Left colon (tissue), 2 donors: ENCODE measurements at places on chromosomes 5 and 9. TPM values are rescaled to one million over a fixed set of nuclear protein-coding genes. Genes with fewer than 3 reads are reported as not detected.

C1QTNF2 gene
- 0.56 TPM for total RNA-seq

GABRA1 gene
- total RNA-seq: not detected

SLC6A7 gene
- total RNA-seq: 13.2 TPM

FSTL4 gene
- 0.34 TPM for total RNA-seq

LCN1 gene
- not detected for total RNA-seq

DNA sequence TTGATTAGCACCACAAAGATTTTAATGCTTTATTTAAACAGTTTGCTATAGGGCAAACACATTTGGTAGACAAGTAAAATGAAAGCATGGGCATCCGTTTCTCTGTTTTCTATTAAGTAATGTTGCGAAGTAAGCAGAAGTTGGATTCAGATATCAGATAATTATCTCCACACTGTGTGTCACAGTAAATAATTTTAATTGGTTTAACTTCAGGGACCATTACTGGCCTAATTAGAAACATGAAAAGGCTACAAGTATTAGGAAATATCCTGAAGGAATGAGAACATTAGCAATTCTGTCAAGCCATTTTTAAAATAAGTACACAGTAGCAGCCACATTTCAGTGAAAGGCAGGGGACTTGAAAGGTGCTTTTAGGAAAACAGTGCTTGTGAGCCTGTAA, 975.4 kb downstream of the NR2F1-AS1 start:
- DNase-seq: no peak

GRCh38 chr5:91357806-91358205, 25.3 kb downstream of the ARRDC3 start:
- no peak for DNase-seq

DNA sequence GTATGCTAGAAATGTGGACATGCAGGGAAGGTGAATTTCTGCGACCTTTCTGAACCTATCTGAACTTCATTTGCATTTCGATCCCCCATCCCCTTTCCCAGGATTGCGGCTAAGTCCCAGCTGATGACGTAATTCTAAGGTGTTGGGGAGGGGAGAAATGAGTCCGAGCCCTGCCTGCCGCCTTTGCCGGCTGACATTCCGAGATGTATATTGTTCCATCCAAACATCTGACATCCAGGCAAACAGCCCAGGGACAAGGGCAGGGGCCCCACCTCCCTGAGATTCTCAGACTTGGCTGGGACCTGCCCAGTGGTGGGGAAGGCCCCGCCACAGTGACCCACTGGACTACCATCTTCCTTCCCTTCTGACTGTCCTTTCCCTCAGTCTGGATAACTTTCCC, 494.6 kb downstream of the ENC1 start:
- DNase-seq: no peak

DNA sequence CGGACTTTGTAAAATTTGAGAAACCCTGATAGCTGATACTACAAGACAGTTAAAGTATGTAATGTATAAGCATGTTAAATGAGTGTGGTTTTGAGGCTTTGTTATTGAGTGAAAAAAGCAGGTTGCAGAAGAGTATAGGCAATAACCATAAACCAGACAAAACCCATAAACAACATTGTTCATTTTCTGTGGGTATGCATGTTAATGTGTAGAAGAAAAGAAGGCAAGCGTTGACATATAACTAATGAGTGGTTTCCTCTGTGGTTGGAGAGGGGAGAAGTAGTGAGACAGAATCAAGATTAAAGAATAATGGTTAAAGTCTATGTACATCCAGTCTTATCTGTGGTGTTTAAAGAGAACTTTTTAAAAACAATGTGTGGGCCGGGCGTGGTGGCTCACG, 26.2 kb downstream of the RAD23B start:
- no peak for DNase-seq

- DNase-seq: peak; percentile 60
Observed at GRCh38 chr5:54309691-54310432, 511 bp downstream of the ARL15 start.

DNA sequence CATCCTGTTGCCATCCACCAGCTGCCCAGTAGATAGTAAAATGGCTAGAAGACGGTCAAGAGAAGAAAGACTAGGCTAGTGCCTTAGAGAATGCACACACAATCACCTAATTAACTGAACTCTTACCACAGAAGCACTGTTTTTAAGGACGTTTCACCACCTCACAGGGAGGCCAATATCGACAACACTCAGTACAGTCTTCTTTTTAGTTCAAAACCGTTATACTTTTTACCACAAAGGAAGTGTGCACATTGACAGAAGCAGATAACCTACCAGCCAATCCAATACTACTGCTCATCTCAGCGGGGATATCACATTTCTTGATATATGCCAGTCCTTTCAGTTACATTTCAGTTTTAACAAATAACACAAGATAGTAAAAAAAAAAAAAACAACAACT, 122.3 kb downstream of the GNAQ start:
- DNase-seq: no peak

GRCh38 chr5:7910738-7911428, 41.9 kb downstream of the MTRR start:
- DNase-seq: no peak

DNA sequence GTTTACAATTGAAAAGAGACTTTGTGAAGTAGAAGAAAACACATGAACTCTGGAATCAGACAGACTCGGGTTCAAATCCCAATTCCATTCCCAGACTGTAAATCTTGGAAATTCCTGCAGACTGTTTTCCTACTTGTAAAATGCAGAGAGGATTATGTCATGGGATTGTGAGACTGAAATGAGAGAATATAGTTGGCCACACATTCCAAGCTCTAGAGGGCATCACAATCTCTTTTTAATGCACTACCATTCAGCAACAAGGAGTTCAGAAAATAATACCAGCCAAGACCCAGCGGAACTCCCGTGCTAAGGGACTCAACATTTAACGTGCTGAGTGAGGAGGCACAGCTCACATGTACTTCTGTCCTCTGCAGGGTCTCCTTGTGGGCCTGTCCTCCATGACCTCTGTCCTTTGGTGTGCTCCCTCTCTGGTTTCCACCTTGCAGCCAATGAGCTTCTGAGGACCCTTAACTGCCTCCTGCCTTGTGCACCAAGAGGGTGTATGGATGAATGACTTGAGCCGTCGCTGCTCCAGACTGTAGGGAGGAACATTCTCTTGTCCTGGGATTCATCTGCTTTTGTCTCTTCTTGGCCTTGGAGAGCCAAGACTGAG, 263.5 kb downstream of the NTRK2 start:
- no peak for DNase-seq

DNA sequence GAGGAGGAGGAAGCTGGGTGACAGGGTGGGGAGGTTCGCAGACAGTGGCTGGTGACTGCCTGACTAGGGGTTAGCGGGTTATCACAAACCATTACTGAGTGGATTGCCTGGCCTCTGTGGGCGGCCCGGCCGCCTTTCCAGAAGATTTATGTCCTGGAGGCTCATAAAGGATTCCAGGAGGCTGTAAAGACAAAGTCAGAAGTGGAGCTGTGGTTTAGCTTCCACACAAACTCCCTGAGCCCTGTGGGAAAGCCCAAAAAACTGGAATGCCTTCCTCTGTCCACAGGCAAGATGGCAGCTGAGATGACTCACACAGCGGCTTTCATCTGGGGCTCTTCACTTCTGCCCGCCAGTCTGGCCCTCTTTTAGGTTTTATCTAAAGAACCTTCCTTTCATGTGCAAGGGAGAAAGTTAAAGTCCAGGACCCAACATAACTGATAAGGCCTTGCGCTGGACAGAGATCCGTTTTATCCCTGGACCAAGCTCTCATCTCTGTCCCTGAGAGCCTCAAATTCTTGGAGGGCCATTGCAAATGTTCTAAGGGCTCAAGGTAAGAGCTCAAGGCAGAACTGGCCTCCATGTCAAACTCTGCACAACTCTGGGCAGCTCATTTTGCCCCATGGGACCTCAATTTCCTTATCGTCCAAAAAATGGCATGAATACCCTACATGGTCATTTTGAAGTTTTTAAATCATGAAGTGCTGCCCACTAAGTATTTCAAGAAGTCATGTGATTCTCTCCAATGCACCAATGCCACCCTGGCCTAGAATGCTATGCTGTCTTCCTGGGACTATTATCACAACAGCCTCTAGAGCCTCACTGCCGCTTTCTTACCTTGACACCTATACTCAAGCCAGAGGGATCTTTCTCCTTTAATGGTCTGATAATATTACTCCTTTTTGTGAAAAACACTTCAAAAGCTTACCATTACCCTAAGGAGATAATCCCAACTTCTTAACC, 249.4 kb upstream of the TRIM32 start:
- no peak for DNase-seq

- DNase-seq: no peak
Observed at GRCh38 chr9:120040896-120041295, 539.1 kb downstream of the CDK5RAP2 start.

- no peak for DNase-seq
Observed at GRCh38 chr5:133116601-133117000, 64.8 kb downstream of the HSPA4 start.

DNA sequence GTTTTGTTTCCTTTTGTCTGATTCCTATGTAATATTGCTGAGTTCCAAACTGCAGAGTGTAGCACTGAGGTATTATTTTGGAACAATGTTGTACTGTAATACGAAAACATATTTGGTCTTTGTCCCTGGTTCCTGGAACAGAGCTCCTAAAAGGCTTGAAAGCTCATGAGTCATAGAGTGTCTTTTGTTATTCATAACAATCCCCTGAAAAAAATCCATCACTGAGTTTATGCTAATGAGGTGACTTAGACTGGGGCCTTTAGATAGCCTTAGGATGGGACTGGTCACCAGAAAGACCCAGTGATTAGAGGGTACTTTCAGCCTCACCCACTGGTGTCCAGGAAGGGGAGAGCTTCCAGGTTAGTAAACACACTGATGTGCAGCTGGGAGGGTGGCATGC, 132.7 kb upstream of the POU5F2 start:
- no peak for DNase-seq

DNA sequence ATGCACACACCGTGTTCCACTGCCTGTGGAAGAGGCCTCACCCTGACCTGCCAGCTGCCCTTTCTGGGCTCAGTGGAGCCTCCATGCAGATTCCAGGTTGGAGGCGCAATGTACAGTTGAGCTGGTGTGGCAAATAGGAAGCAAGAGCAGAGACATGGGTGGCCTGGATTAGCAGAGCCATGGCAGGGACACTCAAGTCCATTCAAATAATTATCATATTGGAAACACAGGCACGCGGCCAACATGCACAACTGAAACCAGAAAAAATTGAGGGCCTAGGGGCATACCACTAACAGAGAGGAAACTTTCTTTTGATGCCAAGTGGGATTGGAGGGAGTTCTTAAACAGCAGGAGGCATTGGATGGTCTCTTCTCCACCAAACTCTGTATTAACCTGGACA, 35.8 kb downstream of the OTULINL start:
- DNase-seq: no peak

GRCh38 chr5:180084638-180085561, 13.3 kb upstream of the RNF130 start:
- peak; percentile 88 for DNase-seq

DNA sequence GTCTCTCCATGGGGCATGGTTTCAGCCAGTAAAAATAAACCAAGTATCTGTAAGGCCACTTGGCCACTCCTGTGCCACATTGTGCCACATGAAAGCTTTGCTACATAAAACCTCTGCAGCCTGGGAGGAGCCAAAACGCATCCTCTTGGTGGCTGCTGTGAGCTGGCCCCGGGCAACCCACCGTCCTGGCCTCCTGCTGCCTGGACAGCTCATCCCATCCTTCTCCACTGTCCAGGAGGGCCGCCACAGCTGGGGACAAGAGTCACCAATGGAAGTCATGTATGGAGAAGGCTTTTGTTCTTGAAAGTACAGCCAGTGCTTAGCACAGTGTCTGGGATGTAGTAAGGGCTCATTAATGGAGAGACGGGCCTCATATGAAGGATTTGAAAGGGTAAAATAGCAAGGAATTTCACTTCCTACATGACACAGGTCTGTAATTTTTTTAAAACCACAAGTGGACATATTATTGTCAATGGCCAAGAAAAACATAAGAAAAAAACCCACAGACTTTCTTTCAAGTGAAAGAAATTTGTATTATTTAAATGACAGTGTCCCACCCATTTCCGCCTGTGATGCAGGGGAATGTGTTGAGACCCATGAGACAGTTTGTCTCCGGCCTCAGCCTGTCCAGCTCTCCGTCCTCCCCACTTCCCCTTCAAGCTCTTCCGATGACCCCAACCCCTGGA, 6.6 kb downstream of the PTGES start:
- no peak for DNase-seq
